PC-9 (cell line): ENCODE measurements at places on chromosomes 6 and 20. TPM values are rescaled to one million over a fixed set of nuclear protein-coding genes. Genes with fewer than 3 reads are reported as not detected.

The B3GAT2 gene
- not detected in 2 replicates for total RNA-seq

The MOG gene
- not detected in 2 replicates for total RNA-seq

The SLC22A2 gene
- total RNA-seq = not detected in 2 replicates

The TRIM10 gene
- not detected in 2 replicates for total RNA-seq

The GRM4 gene
- total RNA-seq = not detected in 2 replicates

- no peaks in the 10 kb centered on the region for H3K36me3 ChIP-seq
- no peaks in the 10 kb centered on the region for H3K27me3 ChIP-seq
- DNase-seq = no peak
- H3K4me3 ChIP-seq = no peak overlapping the region
- H3K4me1 ChIP-seq = no peaks in the 10 kb centered on the region
Observed at GRCh38 chr6:66662196-66662595, 955.2 kb upstream of the EYS start.

GRCh38 chr6:170139531-170139930 lies 151.3 kb downstream of the DLL1 start:
- H3K27me3 ChIP-seq = peaks cover 52% of the 10 kb centered on the region
- no peaks in the 10 kb centered on the region for H3K36me3 ChIP-seq
- DNase-seq = no peak
- H3K4me1 ChIP-seq = no peaks in the 10 kb centered on the region
- no peak overlapping the region for H3K4me3 ChIP-seq

GRCh38 chr6:142857796-142858555 lies 87.0 kb downstream of the HIVEP2 start:
- no peaks in the 10 kb centered on the region for H3K36me3 ChIP-seq
- no peaks in the 10 kb centered on the region for H3K27me3 ChIP-seq
- H3K4me1 ChIP-seq = peaks cover 27% of the 10 kb centered on the region
- H3K4me3 ChIP-seq = no peak overlapping the region
- no peak for DNase-seq

- H3K4me3 ChIP-seq = no peak overlapping the region
- H3K27me3 ChIP-seq = peaks cover 77% of the 10 kb centered on the region
Observed at GRCh38 chr20:44810061-44810390, 320 bp downstream of the RIMS4 start.

DNA sequence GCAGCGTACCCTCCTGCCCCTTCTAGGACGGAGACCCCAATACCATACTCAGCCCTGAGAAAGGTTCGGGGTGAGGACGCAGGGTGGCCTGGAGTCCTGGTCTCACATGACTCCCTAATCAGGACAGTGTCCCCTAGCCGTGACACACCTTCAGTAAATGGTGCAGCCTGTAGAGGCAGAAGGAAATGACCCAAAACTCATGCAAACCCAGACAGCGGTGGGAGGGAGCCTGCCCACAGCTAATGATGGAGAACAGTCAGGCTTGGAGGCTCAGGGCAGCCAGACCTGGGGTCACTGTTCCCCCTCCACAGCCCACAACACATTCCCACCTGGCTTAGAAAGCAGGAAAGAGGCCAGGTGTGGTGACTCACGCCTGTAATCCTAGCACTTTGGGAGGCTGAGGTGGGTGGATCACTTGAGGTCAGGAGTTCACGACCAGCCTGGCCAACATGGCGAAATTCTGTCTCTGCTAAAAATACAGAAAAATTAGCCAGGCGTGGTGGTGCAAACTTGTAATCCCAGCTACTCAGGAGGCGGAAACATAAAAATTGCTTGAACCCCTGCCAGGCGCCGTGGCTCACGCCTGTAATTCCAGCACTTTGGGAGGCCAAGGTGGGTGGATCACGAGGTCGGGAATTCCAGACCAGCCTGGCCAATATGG lies 8.8 kb upstream of the HMGA1 start:
- H3K4me1 ChIP-seq = peaks cover 96% of the 10 kb centered on the region
- H3K27ac ChIP-seq = peak overlapping the region; percentile 98
- DNase-seq = peak; percentile 66
- H3K36me3 ChIP-seq = no peaks in the 10 kb centered on the region

DNA sequence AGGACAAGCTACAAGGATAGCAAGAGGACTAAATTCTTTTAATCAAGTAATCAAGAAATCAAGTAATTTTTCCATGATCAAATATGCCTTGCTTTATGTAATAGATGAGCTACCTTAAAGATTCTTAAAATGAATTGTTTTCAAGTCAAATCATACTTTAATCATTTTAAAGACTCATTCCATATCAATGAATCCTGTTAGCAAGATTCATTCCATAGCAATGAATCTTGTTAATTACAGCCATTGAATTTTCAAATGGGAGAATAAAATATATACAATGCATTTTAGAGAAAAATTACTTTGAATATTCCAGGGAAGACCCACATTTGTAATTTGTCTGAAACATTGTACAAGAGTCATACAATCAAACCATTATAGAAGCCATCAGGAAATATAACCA lies 145.7 kb downstream of the RFX6 start:
- H3K4me3 ChIP-seq = no peak overlapping the region
- H3K4me1 ChIP-seq = no peaks in the 10 kb centered on the region
- H3K27me3 ChIP-seq = no peaks in the 10 kb centered on the region
- no peak overlapping the region for H3K27ac ChIP-seq
- DNase-seq = no peak
